Fibroblast of lung (primary cell): ENCODE measurements at places on chromosomes 13 and 19.
A peak's percentile ranks its signal among the peaks of the same experiment; 100 is the strongest.

DNA sequence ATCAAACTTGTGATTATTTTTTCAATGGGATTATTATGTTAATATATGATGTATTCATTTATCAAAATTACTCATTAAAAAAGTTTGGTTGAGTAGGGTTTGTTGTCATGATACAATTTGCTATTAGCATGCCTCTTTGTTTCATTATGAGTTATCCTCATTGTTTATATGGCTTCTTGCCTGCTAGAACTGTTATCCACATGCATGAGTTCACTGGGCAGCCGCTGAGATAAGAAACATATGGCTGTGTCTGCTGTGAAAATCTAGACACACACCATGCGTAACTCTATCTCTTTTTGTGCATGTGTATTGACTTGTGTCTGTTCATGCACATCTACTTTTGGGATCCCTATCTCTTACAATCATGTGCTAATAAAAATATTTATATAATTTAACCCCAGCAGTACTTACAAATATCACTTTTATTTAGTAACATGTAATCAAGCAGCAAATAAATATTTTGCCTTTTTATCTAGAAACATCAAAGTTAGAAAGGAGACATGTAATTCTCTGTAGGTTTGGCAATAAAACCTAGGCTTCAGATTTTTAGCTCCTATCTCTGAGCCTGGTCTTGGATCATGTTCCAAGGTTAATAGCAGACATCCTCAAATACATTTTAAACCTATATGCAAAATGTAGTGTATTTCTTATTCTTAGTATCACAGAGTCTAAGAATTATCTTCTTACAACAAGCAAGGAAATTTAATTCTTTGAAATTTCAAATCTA, 11.2 kb upstream of the KLF12 start:
- peak; percentile 81 for DNase-seq

DNA sequence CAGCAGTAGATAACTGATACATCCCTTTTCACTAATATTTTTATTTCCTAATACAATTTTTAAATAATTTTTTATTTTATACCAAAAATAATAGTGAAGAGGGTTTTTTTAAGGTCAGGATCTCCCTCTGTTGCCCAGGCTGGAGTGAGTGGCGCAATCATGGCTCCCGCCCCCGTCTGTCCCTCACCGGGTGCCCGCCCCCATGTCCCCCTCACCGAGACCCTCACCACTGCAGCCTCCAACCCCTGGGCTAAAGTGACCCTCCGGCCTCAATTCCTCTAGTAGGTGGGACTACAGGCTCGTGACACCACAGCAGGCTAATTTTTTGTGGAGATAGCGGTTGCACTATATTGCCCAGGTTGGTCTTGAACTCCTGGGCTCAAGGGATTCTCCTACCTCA, 17.8 kb upstream of the ZNF846 start:
- no peak for DNase-seq

DNA sequence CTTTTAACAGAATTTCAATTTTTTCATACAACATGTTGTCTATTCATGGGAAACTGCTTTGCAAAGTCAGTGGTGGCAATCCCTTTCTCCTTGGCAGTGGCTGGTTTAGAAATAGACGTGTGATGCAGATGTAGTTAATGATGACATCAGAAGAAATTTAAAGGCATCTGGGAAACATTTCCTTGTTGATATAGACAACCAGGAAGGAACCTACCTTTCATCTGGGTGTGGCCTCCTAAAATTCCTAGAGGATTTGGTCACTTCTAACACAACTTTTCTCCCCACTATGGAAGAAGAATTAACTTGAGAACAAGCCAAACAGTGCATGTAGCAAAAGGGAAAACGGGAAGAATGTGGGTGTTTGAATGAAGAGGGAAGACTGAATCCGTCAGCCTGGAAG, 102.8 kb downstream of the EFNB2 start:
- DNase-seq: peak; percentile 11

DNA sequence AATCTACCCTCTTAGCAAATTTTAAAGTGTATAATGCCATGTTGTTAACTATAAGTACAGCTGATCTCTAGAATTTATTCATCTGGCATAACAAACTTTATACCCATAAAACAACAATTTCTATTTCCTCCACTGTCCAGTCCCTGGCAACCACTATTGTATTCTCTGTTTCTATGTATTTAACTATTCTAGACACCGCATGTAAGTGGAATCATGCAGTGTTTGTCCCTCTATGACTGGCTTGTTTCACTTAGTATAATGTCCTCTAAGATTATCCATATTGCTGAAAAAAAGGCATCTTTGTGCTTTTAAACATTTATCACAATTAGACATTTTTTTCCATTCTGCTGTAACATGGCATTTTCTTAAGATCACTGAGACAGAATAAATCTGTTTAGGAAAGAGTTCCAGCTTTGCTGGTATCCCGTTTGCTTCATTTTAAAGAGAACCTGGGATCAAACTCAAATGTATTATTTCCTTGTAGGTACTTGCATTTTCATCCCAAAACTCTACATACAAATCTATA, 1191.0 kb downstream of the SLITRK5 start:
- DNase-seq: no peak

DNA sequence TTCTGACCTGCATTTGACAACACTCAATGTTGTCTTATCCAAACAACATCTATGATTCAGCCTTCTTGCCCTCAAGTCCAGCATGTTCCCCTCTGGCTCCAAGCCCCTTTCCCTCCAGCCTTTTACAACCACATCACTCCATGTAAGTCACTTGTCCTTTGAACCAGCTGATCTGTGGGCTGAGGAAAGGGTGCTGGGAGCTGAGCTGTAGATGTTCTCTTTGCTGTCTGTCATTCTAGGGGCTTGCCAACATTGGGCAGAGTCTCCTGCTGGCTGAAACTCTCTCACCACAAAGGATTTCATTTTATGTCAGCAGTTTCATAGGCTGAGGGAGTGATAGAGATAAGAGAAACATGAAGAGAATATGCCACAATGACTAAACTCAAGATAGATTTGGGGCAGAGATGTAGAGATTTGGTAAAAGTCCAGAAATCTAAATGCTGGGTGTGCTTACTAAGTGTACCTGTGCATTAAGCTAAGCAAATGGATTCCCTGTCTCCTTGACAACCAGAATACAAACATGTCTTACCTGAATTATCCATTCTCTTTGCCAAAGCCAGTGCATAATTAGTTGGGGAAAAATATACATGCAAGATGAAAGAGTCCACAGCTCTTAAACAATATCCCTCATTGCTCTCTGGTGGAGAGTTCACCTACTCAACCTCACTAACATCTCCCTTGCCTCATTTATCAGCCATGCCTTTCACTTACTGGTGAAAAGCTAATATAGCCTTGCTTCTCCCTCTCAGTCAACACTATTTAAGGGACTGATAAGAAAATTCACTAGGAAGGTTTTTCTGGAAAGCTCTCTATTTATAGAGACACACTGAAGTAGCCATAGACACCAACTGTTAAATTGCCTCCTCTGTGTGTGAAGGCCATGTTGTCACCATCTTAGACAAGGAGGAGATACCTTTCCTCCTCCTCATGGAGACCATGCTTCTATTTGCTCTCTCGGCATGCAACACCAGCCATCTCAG, 175.5 kb upstream of the SERP2 start:
- peak; percentile 43 for DNase-seq

- DNase-seq: no peak
These were observed 385.8 kb downstream of the SLITRK1 start for GRCh38 chr13:83496501-83496900.

GRCh38 chr19:48837051-48837524, 797 bp upstream of the HSD17B14 start:
- DNase-seq: peak; percentile 88

DNA sequence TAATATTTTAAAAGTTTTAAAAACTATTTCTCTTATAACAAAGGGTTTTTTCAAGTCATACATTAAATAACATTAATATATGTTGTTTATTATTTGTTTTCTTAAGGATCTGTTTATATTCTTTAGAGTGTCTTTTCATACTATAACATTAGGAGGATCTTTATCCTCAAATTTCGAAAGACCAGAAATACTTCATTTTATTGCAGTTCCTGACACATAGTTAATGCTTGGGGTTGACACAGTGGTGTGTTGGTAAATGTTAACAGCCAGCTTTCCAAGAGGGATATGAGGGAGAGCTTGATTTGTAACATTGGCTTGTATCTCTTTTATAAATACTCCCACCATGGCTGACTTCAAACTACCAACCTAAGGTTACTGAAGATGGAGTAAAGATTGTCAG, 126.6 kb upstream of the KLF5 start:
- no peak for DNase-seq

GRCh38 chr19:6421075-6422014, 3.3 kb downstream of the KHSRP start:
- no peak for DNase-seq

DNA sequence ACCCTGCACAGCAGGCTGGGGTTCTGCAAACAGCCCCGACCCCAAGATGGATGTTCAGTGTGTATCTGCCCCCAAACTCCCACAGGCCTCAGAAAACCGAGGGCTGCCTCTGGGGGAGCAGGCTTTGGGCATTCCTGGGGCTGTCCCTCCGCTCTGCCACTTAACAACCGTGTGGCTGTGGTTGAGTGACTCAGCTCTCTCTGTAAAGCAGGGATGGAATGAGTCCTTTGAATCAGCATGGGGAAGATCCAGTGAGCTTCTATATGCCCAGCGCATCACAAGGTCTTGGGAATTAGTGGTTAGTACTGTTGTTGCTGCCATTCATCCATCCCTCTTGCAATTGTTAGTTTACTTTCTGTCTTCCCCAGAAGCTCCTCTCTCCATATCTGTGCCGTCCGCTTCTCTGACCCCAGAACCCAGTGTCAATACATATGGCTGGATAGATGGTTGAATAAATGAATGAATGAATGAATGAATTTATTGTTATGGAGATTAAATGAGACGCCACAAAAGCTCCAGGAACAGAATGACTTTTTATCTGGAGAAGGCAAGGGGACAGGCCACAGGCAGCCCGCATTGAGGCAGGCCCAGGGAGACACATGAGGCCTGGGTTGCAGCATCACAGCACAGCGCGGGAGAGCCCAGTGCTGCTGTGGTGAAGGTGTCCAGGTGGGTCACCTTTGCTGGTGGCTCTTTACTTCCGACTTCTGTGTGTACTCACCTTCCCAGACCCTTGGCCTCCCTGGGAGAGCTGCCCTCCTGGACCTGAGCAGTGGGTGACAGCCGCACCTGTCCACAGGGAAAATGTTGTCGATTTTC, 89.2 kb downstream of the RGCC start:
- peak; percentile 51 for DNase-seq

- no peak for DNase-seq
These were observed 265.0 kb downstream of the RBM26 start for GRCh38 chr13:79141082-79141481.

GRCh38 chr19:20926796-20927195, 3.7 kb downstream of the ZNF85 start:
- no peak for DNase-seq
